Activated CD4-positive, alpha-beta memory T cell treated with anti-CD3 and anti-CD28 coated beads for 36 hours (primary cell): ENCODE measurements at places on chromosomes 5 and 9. TPM values are rescaled to one million over a fixed set of nuclear protein-coding genes. Genes with fewer than 3 reads are reported as not detected.

Gene PCDHGA12
- not detected for total RNA-seq

Gene PCDHA1
- total RNA-seq, result not detected

Gene KCTD16
- 0.27 TPM for total RNA-seq

Gene GABRA6
- not detected for total RNA-seq

GRCh38 chr5:1056611-1057484 lies 48.2 kb downstream of the NKD2 start:
- no peak overlapping the region for H3K4me3 ChIP-seq
- DNase-seq, result no peak
- no peak overlapping the region for H3K27ac ChIP-seq

DNA sequence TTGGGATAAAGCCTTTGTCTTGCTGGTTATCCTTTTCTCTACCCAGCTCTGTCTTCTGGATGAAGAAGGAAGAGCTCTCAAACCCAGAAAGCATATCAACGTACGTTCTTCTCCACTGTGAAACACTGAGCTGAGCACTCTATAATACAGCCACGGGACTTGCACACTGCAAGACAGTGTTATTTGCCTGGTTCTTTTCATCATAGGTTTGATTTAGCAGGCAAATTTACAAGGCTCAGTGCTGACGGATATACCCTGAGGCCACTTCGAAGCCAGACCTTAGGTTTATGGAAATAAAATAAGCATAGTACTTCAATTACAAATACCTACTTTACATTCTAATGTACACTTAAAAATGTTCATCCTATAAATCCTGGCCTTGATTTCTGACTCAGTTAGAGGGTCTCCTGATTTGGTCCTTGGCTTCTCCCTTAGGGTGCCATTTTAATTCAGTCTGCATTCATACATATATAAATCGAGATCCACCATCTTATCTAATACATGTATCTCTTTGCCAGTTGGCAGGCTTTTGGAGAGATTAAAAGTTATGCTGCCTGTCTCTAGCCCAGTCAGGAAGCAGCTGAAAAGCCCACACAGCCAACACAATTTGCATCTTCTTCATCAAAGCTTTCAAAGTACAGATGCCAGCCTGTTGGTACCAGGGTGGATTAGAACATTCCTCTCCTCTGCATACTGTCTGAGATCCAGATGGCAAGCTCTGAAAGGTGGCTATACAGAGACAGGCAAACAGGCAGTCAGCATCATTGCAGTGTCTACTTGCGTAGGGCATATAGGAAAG lies 194.4 kb downstream of the DEPDC1B start:
- no peak for DNase-seq
- H3K27me3 ChIP-seq, result no peaks in the 10 kb centered on the region
- no peaks in the 10 kb centered on the region for H3K4me1 ChIP-seq

- H3K4me3 ChIP-seq, result no peak overlapping the region
- peaks cover 57% of the 10 kb centered on the region for H3K36me3 ChIP-seq
- no peaks in the 10 kb centered on the region for H3K4me1 ChIP-seq
- no peak overlapping the region for H3K27ac ChIP-seq
- DNase-seq, result no peak
These were observed 10.3 kb downstream of the SMC2 start for GRCh38 chr9:104104360-104104759.

- H3K4me3 ChIP-seq, result no peak overlapping the region
- no peak for DNase-seq
- no peaks in the 10 kb centered on the region for H3K36me3 ChIP-seq
- H3K27ac ChIP-seq, result no peak overlapping the region
- no peaks in the 10 kb centered on the region for H3K27me3 ChIP-seq
These were observed 213.0 kb downstream of the FBXL17 start for GRCh38 chr5:108168915-108169314.

GRCh38 chr9:126457890-126458289 lies 131.3 kb downstream of the MVB12B start:
- DNase-seq, result no peak
- H3K27ac ChIP-seq, result no peak overlapping the region

GRCh38 chr9:91006046-91006445 lies 204.4 kb downstream of the SYK start:
- DNase-seq, result no peak
- H3K27ac ChIP-seq, result no peak overlapping the region
- H3K36me3 ChIP-seq, result no peaks in the 10 kb centered on the region
- no peak overlapping the region for H3K4me3 ChIP-seq
- H3K4me1 ChIP-seq, result peaks cover 6% of the 10 kb centered on the region

GRCh38 chr9:34520505-34521385 lies 2.0 kb downstream of the ENHO start:
- H3K4me3 ChIP-seq, result no peak overlapping the region
- no peaks in the 10 kb centered on the region for H3K36me3 ChIP-seq
- H3K27me3 ChIP-seq, result peaks cover 4% of the 10 kb centered on the region
- peaks cover 16% of the 10 kb centered on the region for H3K4me1 ChIP-seq
- no peak for DNase-seq

- H3K4me1 ChIP-seq, result no peaks in the 10 kb centered on the region
- no peaks in the 10 kb centered on the region for H3K36me3 ChIP-seq
These were observed 302.9 kb upstream of the PAPPA start for GRCh38 chr9:115850548-115851304.

DNA sequence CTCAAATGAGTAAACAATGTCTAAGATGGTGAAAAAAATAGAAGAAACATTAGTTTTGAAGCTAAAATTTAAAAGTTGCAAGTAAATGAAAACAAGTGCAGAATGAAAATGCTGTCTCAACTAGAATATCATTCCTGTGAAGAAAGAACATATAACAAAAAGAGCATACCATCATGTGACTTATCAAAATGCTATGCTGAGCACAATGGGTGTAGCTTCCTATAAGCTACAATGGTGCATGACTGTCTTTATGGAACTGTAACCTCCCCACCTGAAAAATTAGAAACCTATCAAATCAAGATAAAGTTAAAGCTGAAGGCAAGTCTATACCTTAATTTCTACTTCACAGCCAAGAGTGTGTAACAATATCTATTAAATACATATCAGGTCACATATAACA lies 192.0 kb downstream of the AP3B1 start:
- DNase-seq, result no peak
- H3K36me3 ChIP-seq, result peaks cover 32% of the 10 kb centered on the region
- H3K4me1 ChIP-seq, result no peaks in the 10 kb centered on the region
- H3K27ac ChIP-seq, result no peak overlapping the region
- no peaks in the 10 kb centered on the region for H3K27me3 ChIP-seq

GRCh38 chr9:89622933-89623861 lies 18.4 kb downstream of the GADD45G start:
- peaks cover 1% of the 10 kb centered on the region for H3K27me3 ChIP-seq
- no peak for DNase-seq
- H3K36me3 ChIP-seq, result no peaks in the 10 kb centered on the region
- no peaks in the 10 kb centered on the region for H3K4me1 ChIP-seq

GRCh38 chr5:159458217-159458711 lies 128.0 kb upstream of the IL12B start:
- peak; percentile 64 for DNase-seq
- peaks cover 43% of the 10 kb centered on the region for H3K4me1 ChIP-seq
- H3K27me3 ChIP-seq, result peaks cover 10% of the 10 kb centered on the region
- no peak overlapping the region for H3K4me3 ChIP-seq

GRCh38 chr9:121914604-121915303 lies 178.4 kb downstream of the TTLL11 start:
- no peak overlapping the region for H3K4me3 ChIP-seq
- H3K36me3 ChIP-seq, result no peaks in the 10 kb centered on the region
- no peak overlapping the region for H3K27ac ChIP-seq
- no peak for DNase-seq
- no peaks in the 10 kb centered on the region for H3K4me1 ChIP-seq

GRCh38 chr5:114467729-114468128 lies 105.9 kb downstream of the KCNN2 start:
- H3K4me1 ChIP-seq, result no peaks in the 10 kb centered on the region
- no peaks in the 10 kb centered on the region for H3K36me3 ChIP-seq
- DNase-seq, result no peak
- no peak overlapping the region for H3K27ac ChIP-seq
- H3K4me3 ChIP-seq, result no peak overlapping the region
- no peaks in the 10 kb centered on the region for H3K27me3 ChIP-seq

DNA sequence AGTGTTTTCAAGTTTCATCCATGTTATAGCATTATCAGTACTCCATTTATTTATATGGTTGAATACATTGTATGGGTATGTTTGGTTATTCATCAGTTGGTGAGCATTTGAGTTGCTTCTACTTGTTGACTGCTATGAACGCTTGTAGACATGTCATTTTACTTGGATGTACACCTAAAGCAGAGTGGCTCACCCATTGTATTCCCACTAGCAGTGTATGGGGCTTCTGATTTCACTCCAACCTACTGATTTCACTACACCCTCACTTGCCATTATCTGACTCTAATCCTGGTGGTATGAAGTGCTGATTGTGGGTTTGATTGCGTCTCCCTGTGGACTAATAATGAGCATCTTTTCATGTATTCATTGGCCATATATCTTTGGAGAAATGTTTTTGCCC lies 9.5 kb downstream of the NPM1 start:
- H3K27ac ChIP-seq, result peak overlapping the region; percentile 36
- peaks cover 71% of the 10 kb centered on the region for H3K36me3 ChIP-seq
- no peaks in the 10 kb centered on the region for H3K27me3 ChIP-seq
- DNase-seq, result no peak
- H3K4me1 ChIP-seq, result peaks cover 72% of the 10 kb centered on the region
- H3K4me3 ChIP-seq, result no peak overlapping the region
